ENCODE measurements at places on chromosomes 7 and 10. TPM values are rescaled to one million over a fixed set of nuclear protein-coding genes. Genes with fewer than 3 reads are reported as not detected.

The VIPR2 gene
- not detected for total RNA-seq

The CCL24 gene
- total RNA-seq, result not detected

GRCh38 chr7:81869670-81870069 is 99.8 kb upstream of the HGF start:
- H3K4me3 ChIP-seq, result no peak overlapping the region
- H3K36me3 ChIP-seq, result no peaks in the 10 kb centered on the region
- DNase-seq, result no peak
- no peaks in the 10 kb centered on the region for H3K4me1 ChIP-seq
- H3K27ac ChIP-seq, result no peak overlapping the region

The SUPV3L1 gene
- 37.6 TPM for total RNA-seq

- no peak for DNase-seq
Observed at GRCh38 chr7:4461531-4461930, 220.6 kb upstream of the FOXK1 start.

The TWIST1 gene
- total RNA-seq, result not detected

DNA sequence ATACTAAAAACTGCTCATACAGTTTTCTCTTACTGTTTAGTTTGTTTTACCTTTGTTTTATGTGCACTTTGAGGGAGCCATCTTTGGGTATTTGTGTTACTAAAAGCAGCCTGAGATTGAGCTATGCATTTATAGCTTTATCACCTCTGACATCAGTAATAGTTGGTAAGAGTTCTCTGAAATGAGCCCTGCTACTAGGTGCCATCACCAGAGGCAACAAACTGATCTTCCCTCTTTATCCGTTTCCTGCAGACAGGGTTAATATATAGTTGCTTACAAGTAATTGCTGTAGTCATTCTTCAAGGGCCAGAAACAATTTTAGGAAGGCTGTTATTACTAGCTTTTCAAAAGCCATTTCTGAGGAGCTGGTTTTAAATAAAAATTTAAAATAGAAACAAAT is 49.1 kb downstream of the KIF20B start:
- no peak overlapping the region for H3K4me3 ChIP-seq
- H3K27me3 ChIP-seq, result no peaks in the 10 kb centered on the region
- H3K27ac ChIP-seq, result no peak overlapping the region
- H3K4me1 ChIP-seq, result no peaks in the 10 kb centered on the region

The MMP21 gene
- not detected for total RNA-seq

DNA sequence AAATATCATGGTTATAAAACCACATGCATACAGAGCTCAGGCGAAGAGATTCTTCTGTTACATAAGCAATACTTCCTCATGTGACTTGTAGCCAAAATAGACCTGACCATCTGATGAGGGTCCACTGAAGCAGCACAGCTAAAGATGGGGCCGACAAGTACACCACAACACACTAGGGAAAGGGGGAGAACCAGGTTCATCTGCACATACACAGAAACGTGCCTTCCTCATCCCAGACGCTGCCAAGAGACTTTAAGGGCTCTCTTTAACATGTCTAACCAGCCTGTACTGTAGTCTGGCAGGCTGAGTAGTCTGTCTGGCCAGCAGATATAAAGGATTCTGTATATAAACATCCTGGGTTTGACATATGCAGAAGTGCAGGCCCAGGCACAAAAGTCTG is 30.3 kb downstream of the ERCC6 start:
- H3K4me1 ChIP-seq, result peaks cover 3% of the 10 kb centered on the region
- H3K27ac ChIP-seq, result no peak overlapping the region
- no peaks in the 10 kb centered on the region for H3K27me3 ChIP-seq
- no peaks in the 10 kb centered on the region for H3K36me3 ChIP-seq
- H3K4me3 ChIP-seq, result no peak overlapping the region

DNA sequence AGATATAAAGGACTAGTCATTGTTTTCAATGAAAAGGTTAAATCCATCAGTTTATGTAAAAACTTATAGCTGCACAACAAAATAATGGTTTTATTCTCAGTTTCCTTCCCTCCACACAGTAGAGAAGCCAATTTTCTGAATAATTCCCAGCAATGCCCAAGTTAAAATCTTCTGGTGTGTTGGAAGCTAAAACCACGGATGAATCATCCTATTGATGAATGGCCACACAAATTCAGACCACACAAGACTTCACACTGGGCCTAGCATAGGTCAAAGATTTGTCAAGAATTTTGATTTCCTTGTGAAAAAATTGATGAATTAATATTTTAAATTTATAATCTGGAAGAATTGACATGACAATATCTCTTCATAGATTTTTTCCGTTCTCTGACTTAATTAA is 617.6 kb downstream of the INHBA start:
- no peak overlapping the region for H3K4me3 ChIP-seq
- no peaks in the 10 kb centered on the region for H3K36me3 ChIP-seq
- no peaks in the 10 kb centered on the region for H3K27me3 ChIP-seq
- H3K27ac ChIP-seq, result no peak overlapping the region

The HOXA6 gene
- total RNA-seq, result 3.4 TPM

DNA sequence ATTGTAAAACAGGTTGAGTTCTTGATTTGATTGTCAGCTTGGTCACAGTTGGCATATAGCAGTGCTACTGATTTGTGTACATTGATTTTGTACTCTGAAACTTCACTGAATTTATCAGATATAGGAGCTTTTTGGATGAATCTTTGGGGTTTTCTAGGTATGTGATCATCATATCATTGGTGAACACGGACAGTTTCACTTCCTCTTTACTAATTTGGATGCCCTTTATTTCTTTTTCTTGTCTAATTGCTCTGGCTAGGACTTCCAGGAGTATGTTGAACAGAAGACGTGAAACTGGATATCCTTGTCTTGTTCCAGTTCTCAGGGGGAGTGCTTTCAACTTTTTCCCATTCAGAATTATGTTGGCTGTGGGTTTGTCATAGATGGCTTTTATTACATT is 86.9 kb downstream of the EXOC4 start:
- no peak overlapping the region for H3K27ac ChIP-seq
- no peaks in the 10 kb centered on the region for H3K4me1 ChIP-seq
- H3K36me3 ChIP-seq, result 0 out of 2 replicates have a peak, but pooled peaks cover 14% of the 10 kb centered on the region
- DNase-seq, result peak; percentile 63
- no peak overlapping the region for H3K4me3 ChIP-seq
- no peaks in the 10 kb centered on the region for H3K27me3 ChIP-seq

- H3K4me1 ChIP-seq, result no peaks in the 10 kb centered on the region
- no peak for DNase-seq
- no peaks in the 10 kb centered on the region for H3K36me3 ChIP-seq
- H3K4me3 ChIP-seq, result no peak overlapping the region
- H3K27ac ChIP-seq, result no peak overlapping the region
- no peaks in the 10 kb centered on the region for H3K27me3 ChIP-seq
Observed at GRCh38 chr10:86347856-86348255, 18.7 kb downstream of the GRID1 start.

The TUBAL3 gene
- total RNA-seq, result 0.11 TPM

DNA sequence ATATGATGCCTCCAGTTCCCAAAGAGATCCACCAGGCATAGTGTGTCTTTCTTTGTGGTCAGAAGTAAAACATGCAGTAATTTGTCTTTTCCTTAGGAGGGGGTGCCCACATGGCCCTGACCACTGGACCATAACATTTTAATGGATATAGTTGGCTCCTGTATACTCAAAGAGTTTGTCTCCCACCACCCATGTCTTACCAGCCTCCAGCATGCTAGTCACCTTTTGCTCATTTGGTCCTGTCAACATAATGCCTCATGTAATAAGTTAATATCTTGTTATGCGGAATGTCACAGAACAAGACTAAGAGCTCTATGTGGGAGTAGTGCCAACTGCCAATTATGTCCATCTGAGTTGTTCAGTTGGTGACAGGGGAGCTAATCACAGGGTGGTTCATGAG is 83.4 kb upstream of the IFRD1 start:
- no peaks in the 10 kb centered on the region for H3K27me3 ChIP-seq
- H3K4me3 ChIP-seq, result no peak overlapping the region
- no peaks in the 10 kb centered on the region for H3K36me3 ChIP-seq
- no peak for DNase-seq
- no peaks in the 10 kb centered on the region for H3K4me1 ChIP-seq

The IPMK gene
- 13.7 TPM for total RNA-seq

- H3K27ac ChIP-seq, result peak overlapping the region; percentile 96
- peaks cover 12% of the 10 kb centered on the region for H3K36me3 ChIP-seq
- H3K4me3 ChIP-seq, result no peak overlapping the region
- H3K27me3 ChIP-seq, result no peaks in the 10 kb centered on the region
- H3K4me1 ChIP-seq, result peaks cover 53% of the 10 kb centered on the region
Observed at GRCh38 chr7:100366411-100367250, 6.7 kb upstream of the PILRA start.

DNA sequence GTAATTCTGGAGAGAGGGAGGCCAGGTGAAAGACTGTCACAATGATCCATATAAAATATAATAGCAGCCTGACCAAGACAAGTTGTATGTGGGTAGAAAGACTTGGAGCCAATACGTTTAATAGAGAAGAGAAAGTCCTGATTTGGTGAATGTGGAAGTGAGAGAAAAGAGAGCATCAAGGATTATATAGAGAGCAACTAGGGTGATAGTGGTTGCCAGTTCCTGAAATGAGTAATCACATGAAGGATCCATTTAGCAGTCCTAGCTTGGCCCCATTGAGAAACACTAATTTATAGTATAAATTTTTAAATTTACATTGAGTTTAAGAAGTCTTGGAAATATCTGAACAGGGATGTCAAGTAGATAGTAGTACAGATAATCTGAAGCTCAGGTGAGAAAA is 74.0 kb downstream of the AASS start:
- no peaks in the 10 kb centered on the region for H3K36me3 ChIP-seq
- DNase-seq, result no peak
- H3K4me3 ChIP-seq, result no peak overlapping the region
- no peaks in the 10 kb centered on the region for H3K27me3 ChIP-seq
- no peaks in the 10 kb centered on the region for H3K4me1 ChIP-seq

GRCh38 chr10:33920351-33920750 is 585.9 kb upstream of the NRP1 start:
- no peak overlapping the region for H3K27ac ChIP-seq
- no peaks in the 10 kb centered on the region for H3K36me3 ChIP-seq
- no peaks in the 10 kb centered on the region for H3K27me3 ChIP-seq
- H3K4me3 ChIP-seq, result no peak overlapping the region
- no peak for DNase-seq
- H3K4me1 ChIP-seq, result no peaks in the 10 kb centered on the region

DNA sequence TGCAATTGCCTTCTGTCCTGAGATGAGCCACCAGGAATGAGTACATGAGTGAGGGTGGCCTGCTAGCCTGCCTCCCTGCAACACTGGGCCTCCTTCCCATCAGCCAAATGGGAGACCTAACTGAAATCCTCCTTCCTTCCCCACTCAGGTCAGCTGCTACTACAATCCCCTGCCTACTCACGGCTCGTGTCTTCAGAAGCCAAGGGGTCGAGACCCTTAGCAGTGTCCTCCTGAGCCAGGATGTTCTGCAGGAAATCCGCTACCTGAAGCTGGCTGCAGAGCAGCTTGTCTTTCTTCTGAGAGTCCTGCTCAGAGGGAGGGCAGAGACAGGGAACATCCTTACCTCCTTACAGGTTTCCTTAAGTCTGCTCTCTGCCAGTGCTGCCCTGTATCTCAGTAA is 1.2 kb downstream of the ZWINT start:
- peaks cover 15% of the 10 kb centered on the region for H3K4me1 ChIP-seq
- H3K36me3 ChIP-seq, result peaks cover 31% of the 10 kb centered on the region
- peak overlapping the region; percentile 79 for H3K4me3 ChIP-seq
- no peak overlapping the region for H3K27ac ChIP-seq
- no peaks in the 10 kb centered on the region for H3K27me3 ChIP-seq
- no peak for DNase-seq

GRCh38 chr10:3879073-3879472 is 94.1 kb upstream of the KLF6 start:
- H3K27me3 ChIP-seq, result no peaks in the 10 kb centered on the region
- no peak overlapping the region for H3K27ac ChIP-seq
- H3K4me1 ChIP-seq, result peaks cover 20% of the 10 kb centered on the region
- no peak overlapping the region for H3K4me3 ChIP-seq
- DNase-seq, result no peak

The THNSL1 gene
- total RNA-seq, result not detected

The CYP2W1 gene
- not detected for total RNA-seq

DNA sequence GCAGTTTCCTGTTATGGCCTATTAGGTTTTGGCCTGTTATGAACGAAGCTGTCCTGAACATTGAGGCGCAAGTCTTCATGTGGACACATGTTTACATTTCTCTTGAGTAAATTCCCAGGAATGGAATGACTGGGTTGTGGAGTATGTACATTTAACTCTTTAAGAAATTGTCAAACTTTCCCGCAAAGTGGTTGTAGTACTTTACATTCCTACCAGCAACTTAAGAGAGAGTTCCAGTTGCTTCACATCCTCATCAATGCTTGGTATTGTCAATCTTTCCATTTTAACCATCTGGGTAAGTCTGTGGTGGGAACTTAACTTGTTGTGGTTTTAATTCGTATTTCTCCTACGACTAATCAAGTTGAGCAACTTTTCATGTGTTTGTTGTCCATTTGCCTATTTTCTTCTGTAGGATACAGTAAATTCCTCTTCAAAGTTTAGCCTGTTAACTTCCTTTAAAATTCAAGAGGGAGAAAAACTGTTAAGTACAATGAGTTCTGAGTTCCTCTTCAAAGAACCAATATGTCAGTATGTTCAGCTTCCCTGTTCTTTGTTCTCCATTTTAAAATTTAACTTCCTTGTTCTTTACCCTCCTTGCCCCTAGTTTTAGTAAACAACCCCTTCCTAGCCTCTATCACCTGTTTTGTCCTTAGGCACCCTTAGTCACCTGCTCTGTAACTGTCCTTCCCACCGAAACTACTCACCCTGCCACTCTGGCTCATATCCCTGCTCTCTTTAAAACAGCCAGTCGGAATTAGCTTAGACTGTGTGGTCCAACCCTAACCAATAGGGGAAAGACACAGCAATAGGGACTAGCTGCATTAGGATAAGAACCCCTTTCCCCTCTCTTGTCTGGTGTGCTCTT is 74.0 kb downstream of the FAM241B start:
- no peaks in the 10 kb centered on the region for H3K27me3 ChIP-seq
- H3K36me3 ChIP-seq, result no peaks in the 10 kb centered on the region
- H3K27ac ChIP-seq, result no peak overlapping the region
- no peak for DNase-seq
- no peaks in the 10 kb centered on the region for H3K4me1 ChIP-seq

The MKRN1 gene
- total RNA-seq, result 68.8 TPM

The PTF1A gene
- not detected for total RNA-seq

The ACTR1A gene
- total RNA-seq, result 69.8 TPM

DNA sequence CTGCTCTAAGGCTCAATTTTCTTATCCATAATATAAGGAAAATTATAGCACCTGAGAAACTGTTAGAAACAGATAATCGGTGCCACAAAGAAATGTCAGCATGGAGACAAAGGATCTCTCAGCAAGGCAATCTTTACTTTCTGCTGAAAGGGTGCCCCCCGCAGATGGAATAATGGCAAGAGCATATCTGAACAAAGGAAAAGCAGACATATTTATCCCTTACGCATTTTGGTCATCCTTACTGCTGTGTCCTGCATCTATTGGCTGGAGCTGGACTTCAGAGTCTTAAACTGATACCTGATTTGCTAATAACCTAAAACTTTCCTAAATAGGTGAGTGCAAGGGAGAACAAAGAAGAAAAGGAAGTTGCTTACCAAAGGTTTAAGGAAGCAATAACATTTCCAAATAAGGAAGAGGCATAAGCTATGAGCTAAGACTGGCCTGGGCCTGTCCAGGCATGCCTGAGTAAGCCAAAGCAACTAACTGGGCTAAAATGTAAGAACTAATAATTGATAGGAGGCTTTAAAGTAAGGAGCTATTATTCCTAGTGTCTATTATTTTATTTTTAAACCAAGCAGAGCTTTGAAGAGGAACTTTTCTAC is 39.6 kb upstream of the ELMO1 start:
- no peaks in the 10 kb centered on the region for H3K4me1 ChIP-seq
- no peak overlapping the region for H3K4me3 ChIP-seq
- H3K27ac ChIP-seq, result no peak overlapping the region
- no peak for DNase-seq
- H3K36me3 ChIP-seq, result no peaks in the 10 kb centered on the region
- H3K27me3 ChIP-seq, result no peaks in the 10 kb centered on the region
